ENCODE measurements at places on chromosomes 3 and 15.

GRCh38 chr15:41914411-41914810, 20.6 kb upstream of the SPTBN5 start:
- no peak for DNase-seq

GRCh38 chr3:69695443-69695842, 43.8 kb upstream of the MITF start:
- no peak for DNase-seq

DNA sequence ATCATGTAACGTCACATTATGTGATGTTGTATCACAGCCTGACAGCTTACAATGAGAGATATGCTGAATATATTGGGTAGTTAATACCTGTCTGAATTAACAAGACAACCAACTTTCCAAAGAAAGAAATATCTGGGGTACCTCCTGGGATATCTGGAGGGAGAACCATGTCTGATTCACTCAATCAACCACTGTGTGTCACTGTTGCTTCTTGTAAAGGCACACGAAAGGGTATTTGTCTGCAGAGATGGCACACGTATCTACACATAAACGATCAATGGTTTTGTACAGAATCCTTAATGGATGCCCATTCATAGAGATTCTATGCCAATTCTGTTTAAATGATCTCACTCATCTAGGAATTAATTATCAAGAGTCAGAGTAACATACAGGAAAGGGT, 252.1 kb upstream of the TMCO5A start:
- DNase-seq, result no peak

GRCh38 chr15:67013696-67014095, 51.7 kb upstream of the SMAD3 start:
- no peak for DNase-seq

- no peak for DNase-seq
Measured at GRCh38 chr3:25427942-25428788, at the start of gene RARB. Gene RARB (plus strand): TSS chr3:25428263. CDS start chr3:25428732, 469 bp downstream.

GRCh38 chr15:61173899-61174689, 55.0 kb downstream of the RORA start:
- no peak for DNase-seq

GRCh38 chr3:18008706-18009368, 266.4 kb upstream of the TBC1D5 start:
- DNase-seq, result no peak

GRCh38 chr15:75407083-75407482, 38.7 kb upstream of the MAN2C1 start:
- no peak for DNase-seq

DNA sequence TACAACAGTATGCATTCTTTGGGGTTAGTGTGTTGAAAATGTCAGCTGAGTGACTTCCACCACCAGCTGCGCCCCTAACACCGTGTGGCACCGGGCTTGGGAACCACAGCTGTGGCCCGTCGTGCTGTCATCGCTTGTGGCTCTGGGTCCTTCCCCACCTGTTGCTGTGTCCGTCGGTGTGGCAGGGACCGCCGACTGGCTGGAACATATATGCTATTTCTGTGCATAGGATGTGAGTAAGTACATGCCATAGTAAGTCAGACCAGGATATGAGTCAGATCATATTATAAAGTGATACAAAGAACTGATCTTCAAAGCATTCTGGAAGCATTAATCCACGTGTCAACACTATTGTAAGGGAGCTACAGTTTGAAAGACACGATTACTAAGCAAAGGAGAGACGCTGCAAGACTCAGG, 31.9 kb downstream of the EHD4 start:
- no peak for DNase-seq

DNA sequence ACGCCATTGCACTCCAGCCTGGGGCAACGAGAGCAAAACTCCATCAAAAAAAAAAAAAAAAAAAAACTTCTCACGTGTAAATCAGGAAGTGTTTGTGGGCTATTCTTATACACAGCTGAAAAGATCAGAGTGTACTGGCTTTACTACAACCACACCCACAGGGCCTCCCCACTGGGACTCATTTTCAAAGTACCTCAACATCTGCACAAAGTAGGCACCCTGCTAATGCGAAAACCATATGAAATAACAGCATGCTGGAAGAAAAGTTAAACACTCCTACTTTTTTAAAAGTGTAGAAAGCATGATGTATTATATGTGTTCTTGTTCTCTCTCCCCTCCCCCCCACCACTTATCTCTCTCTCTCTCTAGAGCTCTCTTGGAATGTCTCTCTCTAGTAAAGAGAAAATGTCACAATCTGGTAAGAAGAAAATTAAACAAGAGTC, 11.1 kb downstream of the UACA start:
- DNase-seq, result no peak

DNA sequence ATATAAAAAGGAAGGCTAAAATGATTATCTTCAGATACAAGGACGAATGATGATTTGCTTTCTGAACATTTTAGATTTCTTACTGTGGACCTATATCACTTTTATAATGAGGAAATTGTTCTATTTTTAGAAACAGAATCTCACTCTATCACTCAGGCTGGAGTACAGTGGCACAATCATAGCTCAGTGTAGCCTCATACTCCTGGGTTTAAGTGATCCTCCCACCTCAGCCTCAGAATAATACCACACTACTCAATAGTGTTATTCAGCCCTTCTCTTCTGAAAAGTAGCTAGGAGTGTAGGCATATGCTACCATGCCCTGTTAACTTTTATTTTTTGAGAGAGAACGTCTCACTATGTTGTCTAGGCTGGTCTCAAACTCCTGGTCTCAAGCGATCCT, 15.8 kb downstream of the DNAJC13 start:
- no peak for DNase-seq

- DNase-seq, result no peak
Measured at GRCh38 chr3:94293793-94294195, 230.9 kb downstream of the NSUN3 start.

DNA sequence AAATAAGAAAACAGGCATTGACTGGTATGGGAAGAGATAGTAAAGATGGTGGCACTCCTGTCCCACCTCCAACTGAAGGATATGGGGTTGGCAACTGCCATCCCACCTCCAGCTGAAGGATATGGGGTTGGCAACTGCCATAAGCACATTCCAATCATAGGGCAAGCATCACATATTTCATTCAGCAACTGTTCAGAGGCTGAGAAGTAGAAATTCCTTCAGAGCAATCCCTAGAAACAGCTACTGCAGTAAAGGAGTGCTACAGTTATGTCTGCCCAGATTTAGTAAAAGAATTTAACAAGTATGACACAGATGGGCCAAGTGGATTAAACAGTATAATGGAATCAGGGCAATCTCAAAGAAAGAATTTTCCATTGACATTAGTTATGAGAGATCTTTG, 156.8 kb downstream of the IMPG2 start:
- no peak for DNase-seq

- DNase-seq, result no peak
Measured at GRCh38 chr3:47669026-47669749, 90.5 kb upstream of the CSPG5 start.

DNA sequence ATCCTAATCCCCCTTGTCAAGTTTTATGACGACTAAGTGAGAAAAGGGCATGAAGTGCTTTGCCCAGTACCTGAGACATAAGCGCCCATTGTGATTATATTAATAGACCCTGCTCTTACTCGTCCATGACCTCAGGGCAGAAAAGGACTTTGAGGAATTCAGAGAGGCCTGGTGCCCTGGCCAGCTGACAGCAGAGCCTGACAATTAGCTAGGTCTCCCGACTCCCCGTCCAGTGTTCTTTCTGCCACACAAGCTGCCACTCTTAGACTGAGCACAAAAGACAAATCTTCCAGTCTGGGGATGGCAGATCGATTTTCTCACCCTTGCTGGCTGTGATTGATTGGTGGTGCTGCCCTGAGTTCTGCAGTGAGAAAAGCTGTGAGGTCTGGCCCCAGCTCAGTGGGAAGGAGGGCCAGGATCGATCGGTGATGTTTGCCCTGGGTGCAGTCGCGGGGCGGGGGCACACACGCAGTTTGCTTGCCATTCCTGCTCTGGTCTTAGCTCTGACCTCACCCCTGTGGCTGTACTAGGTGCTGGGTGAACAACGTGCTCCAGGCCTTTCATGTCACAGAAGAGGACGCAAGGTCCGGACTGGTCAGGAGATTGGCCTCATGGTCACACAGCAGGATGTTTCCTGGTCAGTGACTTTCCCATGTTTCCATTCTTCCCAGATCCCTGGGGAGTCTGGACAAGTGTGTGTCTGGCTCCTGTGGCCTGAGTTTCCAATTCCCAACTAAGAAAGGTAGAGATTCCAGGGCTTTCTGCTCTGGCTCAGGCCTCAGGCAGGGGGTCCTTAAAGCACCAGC, 67.4 kb upstream of the TLE3 start:
- no peak for DNase-seq

GRCh38 chr3:188446014-188446413, 292.1 kb downstream of the LPP start:
- DNase-seq, result no peak

- no peak for DNase-seq
Measured at GRCh38 chr15:58441376-58442070, 9.7 kb downstream of the LIPC start.

DNA sequence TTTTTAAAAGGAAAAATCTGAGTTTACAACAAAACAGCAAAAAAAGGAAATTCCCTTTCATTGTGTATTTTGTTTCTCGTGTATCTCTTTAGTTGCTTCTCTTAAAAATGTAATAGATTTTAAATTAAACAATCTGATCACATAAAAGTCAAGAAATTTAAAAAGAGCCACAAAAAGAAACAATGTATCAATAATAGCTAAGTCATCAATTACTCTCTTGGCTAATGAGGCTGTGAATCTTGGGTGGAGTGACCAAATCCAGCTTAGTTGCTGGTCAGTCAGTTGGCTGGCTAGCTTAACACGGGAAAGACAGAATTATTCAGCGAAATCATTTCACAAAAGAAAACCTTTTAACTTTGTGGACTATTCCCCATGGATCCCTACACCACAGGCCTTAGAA, 3.2 kb downstream of the SFMBT1 start:
- no peak for DNase-seq

DNA sequence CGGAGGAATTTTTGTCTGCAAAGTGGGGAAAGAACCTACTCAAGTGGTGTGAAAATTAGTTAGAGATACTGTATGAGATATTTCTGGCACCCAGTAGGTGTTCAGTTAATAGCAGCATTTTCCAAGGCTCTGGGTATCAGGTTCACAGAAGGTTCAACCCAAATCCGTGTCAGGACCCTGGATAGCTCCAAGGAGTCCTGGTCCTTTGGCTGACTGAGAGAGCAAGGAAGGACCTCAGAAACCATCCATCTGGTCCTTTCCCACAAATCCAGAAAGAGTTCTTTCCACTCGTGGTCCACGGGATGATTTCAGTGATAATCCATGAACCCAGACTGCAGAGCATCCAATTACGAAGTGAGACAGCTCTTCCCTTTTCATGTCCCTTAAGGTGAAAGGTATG, 51.4 kb downstream of the SLC6A11 start:
- no peak for DNase-seq

DNA sequence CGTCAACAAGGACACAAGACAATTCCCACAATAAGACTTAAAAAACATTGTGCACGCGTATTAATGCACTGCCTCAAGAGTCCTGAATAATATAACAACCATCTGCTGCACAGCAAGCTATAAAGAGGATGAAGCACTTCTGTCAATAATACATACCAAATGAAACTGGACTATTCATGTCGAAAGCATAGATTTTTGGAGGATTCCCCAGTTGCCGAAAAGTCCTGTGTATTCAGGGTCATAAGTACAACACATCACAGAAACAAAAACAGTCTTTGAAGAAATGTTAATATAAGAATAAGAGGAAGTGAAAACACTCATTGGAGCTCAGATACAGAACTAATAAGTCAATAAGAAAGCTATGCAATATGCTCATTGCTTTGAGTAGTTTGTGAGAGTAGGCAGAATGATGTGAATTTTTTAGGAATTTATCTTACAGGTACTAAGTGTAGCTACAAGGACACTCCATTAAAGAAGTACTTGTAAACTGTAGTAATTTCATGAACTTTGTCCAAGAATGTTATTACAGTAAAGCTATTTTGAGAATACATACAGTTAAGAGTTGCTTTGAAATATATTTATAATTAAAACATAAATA, 31.6 kb downstream of the CBLB start:
- no peak for DNase-seq

GRCh38 chr3:72964633-72965032, 32.0 kb upstream of the PPP4R2 start:
- DNase-seq, result no peak

DNA sequence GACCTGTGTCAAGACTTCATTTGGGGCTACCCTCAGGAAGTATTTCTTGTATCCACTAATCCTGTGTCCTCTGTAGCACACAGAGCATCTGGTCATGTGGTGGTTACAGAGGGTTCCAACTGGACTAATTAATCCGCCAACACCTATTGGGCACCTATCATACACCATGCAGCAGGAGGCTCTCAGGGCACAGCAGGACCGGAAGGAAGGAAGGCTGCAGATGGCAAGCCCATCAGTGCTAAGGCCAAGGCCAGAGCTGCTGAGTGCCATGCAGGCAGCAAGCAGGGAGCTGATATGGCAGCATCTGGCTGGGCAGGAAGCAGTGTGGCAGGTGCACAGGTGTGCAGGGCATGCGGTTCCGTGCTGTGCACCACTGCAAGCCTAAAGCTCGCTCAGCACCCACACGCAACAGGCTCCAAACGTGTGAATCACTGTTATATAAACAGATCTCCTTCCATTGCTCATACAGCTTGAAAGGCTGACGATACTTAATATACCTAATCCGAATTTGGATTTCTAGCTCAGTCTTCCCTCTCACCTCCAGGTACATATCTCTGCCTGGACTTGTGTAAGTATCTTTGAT, 64.4 kb upstream of the SNRPA1 start:
- no peak for DNase-seq

GRCh38 chr15:26806151-26806550, 33.3 kb upstream of the GABRB3 start:
- DNase-seq, result peak; percentile 50

DNA sequence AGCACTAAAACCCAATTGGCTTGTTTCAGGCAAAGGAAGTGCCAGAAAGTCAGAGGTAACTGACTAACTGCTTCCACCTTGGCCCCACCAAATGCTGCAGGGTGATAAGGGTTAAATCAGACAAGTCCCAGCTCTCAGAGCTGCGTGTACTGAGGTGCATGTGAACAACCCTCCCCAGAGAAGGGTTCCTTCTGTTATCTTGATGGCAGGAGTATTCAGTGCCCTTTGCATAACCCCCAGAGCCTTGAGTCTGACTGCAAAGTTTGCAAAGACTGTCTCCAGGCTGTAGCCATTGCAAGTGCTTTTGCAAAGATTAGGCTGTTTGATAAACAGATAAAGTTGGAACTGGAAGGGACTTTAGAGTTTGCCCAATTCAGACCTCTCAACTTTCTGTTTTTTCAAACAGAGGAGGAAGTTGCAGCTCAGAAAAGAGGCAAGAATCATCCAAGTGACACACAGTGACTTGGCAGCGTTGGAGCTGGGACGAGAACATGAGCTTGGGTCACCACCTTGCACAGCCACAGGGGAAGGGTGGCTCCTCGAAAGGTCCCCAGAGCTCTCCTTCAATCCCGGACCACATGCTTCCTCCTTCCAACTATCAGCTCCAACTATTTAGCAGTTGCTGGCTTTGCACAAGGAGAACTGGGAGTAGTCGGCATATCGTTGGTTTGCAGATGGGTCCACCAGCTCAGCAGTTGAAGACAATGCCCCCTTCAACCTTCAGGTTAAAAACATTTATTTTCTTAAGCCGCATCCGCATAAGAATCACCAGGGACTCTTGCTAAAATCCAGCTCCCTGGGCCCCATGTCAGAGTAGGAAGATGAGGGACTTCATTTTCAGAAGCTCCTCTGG, 224.8 kb upstream of the HES1 start:
- no peak for DNase-seq

All from NCI-H2029 (cell line).